ENCODE measurements at places on chromosomes 6 and 20.

DNA sequence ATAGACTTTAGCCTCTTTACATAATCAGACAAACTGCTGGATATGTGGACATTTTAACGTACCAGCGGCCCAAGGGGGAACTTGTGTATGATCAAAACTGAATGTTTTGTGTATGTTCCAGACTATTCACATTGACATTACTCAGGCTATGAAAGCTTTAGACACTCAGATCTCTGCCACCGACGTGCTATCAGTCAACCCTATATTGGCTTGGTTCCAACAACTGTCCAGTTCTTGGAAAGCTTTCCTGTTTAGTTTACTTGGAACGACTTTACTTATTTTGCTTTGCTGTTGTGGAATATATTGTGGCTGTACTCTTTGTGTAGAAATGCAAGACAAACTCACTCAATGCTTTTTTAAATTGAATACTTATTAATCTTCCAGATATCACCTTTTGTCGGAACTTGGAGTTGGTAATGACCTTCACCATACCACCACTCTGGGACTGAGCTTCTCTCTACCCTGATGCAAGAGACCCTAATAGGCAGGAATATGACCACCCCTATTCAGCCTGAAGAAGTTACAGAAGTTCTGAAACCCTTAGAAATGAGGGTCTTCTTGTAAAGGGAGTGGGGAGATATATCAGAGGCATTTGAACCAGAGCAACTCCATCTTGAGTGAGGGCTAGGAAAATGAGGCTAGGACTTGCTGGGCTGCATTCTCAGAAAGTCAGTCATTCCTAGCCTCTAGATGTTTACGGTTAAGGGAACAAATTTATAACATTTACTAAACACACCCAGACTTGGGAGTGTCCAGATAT is 49.0 kb upstream of the PAX1 start:
- DNase-seq: no peak

DNA sequence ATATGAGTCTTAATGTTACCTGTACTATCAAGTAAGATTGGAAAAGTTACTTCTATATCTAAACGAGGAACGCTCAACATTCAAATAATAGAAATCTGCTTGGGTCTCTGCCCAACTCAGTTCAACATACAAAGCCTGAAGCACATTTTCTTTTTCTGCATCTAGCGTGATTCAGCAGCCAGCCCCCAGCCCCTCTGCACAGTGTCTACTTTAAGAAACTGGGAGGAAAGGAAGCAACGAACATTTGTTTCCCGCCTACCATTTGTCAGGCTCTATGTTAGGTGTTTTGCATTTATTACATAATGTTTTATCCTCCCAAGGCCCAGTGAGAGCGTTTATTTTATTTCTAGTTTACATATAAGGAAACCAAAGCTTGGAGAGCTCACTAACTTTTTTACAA is 17.3 kb downstream of the PHACTR1 start:
- DNase-seq: no peak

DNA sequence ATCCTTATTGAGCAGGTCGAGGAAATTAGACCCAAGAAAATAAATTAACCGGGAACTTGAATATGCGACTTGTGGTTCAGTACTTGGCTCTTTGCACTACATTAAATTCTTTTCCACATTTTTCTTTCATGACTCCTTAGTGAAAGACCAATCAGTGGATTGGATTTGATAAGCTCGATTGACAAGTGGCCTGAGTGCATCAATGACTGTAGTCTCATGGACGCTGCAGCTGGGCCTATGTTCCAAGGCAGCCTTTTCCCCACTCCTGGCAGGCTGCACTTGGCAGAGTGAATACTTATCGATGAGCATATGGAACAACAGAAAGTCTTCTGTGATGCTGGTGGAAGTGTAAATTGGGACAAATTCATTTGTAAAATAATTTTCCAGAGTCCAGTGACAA is 210.8 kb upstream of the EXOC2 start:
- DNase-seq: no peak

- DNase-seq: no peak
Measured at GRCh38 chr6:125480571-125480970, 178.8 kb upstream of the HDDC2 start.

DNA sequence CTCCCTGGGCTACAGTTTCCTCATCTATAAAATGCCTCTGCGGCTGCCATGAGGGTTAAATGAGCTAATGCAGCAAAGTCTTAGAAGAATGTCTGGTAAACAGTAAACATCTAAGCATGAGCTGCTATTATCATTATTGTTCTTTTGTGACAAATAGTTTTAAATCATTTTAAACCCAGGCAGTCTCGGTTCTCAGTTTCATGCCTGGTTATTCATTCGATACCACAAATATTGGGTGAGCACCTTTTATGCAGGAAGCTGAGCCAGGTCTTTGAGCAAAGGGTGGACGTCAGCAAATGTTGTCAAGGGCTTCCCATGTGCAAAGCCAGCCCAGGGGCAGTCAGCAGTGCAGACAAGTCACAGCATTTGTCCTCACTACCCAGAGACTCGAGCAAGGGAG is 128.7 kb downstream of the NFATC2 start:
- DNase-seq: no peak

GRCh38 chr6:64266351-64266821 is 630.8 kb downstream of the PHF3 start:
- no peak for DNase-seq

DNA sequence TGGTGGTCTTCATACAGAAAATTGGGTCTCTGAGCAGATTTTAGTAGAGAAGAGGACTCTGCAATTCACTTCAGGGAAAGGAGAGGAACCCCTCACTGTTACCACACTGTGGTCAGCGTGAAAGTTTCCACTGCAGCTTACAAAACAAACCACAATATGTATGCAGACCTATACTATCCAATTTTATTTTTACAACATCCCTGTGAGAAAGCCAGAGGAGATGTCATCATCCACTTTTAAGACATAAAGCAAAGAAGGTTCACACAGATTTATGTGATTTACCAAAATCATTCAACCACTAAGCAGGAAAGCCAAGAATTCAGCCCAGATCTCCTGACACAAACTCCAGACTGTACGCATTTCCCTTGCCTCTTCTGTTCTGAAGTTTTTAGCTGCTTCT is 442.4 kb downstream of the FRK start:
- no peak for DNase-seq

GRCh38 chr6:48628316-48628715 is 517.3 kb upstream of the PTCHD4 start:
- DNase-seq: no peak

GRCh38 chr6:168101590-168102314 is 22.7 kb upstream of the FRMD1 start:
- no peak for DNase-seq

DNA sequence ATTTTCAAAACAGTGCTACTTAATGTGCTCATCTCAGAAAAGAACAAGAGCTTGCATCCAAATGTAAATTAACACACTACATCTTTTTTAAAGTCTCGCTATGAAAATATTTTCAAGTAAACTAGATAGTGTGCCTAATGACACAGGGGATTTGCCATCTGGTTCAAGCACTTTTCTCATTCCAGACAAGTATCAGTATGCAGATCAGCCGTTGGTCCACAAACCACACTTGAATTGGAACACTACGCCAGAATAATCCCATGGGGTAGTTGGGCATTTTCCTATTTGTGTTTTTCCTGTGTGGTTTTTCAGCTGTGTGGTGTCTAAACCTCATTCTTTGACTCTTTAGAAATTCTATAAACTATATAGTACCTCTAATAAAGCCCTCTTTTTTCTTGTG is 256.2 kb downstream of the EPHA7 start:
- DNase-seq: no peak

DNA sequence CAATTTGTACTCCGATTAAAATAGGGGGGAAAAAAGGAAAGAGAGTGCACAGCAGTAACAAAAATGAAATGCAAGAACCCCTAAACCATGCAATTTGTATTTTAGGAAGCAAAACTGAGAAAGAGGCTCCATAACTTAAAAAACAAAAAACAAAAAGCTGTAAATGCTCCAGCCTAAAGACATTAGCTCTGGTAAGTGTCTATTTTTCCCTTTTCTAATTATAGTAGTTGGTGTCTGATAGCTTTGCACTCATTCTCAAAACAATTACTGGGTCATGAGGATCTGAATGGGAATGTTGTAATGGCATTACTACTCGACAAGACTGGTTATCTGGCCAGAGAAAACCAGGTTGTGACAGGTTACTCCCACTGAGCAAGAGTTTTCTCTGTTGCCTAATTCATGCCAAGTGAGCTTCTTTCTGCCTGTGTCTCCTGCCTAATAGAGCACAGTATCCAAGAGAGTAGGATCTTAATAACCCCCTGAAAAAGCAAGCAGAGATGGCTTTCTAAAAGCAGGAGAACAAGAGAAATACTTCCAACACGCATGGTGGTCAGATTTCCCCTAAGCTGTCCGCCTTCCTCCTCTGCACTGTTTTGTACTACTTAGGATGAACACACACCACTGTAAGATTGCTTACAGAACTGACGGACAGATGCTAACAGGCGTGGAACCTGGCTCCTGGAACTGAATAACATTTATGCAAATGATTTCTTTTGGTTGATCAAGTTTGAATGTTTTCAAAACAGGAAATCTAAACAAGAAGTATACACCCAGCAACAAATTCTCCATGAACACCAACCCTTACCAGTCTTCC is 86.4 kb downstream of the FKBP5 start:
- DNase-seq: no peak

DNA sequence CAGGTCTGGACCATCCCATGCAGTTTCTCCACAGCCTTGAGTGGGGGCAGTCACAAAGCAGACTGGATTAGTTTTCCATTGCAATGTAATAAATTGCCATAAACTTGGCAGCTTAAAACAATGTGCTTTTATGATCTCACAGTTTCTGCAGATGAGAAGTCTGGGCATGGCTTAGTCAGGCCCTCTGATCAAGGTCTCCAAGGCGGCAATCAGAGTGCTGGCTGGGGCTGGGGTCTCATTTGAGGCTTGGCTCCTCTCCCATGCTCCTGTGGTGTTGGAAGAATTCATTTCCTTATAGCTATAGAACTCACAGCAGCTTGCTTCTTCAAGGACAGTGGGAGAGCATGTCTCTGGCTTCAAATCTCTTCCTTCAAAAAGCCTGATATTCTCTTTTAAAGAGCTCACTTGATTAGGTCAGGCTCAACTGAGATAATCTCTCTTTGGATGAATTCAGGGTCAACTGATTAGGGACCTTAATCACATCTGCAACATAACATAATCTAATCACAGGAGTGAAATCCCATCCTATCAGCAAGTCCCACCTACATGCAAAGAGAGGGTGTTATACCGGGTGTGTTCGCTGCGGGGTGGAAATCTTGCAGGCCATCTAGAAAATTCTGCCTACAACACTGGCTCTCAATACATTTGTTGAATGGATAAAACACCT is 77.4 kb upstream of the SULF2 start:
- DNase-seq: no peak

- no peak for DNase-seq
Measured at GRCh38 chr20:47027042-47027441, 132.4 kb downstream of the EYA2 start.

DNA sequence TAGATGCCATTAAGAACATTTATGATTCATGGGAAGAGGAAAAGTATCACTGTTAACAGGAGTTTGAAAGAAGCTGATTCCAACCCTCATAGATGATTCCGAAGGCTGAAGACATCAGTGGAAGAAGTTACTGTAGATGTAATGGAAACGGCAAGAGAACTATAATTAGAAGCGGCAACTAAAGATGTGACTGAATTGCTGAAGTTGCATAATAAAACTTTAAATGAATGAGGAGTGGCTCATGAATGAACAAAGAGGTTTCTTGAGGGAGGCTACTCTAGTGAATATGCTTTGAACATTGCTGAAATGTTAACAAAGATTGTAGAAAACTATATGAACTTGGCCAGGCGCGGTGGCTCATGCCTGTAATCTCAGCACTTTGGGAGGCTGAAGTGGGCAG is 84.1 kb downstream of the PHIP start:
- DNase-seq: no peak

GRCh38 chr20:17538517-17539170 is 7.5 kb upstream of the BFSP1 start:
- no peak for DNase-seq

DNA sequence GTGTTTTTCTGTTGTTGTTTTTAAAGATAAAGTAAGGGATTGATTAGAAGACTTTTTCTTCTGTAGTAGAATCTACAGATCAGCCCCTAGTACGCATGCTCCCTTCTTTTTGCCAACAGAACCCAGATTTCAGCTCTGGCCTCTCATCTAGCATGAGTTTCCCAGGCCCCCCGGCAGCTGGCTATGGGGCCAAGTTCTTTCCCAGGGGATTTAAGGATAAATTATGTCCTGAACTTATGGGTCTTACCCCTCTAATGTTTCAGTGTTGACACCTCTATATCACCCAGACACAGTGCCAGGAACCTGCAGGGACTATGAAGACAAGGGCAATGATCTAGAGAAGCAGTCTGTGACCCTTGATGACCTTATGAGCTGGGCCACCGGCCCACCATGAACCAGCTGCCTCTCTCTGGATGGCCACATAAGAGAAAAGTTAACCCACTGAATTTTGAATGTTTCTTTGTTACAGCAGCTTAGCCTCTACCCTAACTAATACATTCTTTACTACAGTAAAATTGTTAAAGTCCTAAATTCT is 150.5 kb downstream of the UNC5CL start:
- no peak for DNase-seq

- DNase-seq: no peak
Measured at GRCh38 chr6:6575143-6575542, 13.4 kb upstream of the LY86 start.

DNA sequence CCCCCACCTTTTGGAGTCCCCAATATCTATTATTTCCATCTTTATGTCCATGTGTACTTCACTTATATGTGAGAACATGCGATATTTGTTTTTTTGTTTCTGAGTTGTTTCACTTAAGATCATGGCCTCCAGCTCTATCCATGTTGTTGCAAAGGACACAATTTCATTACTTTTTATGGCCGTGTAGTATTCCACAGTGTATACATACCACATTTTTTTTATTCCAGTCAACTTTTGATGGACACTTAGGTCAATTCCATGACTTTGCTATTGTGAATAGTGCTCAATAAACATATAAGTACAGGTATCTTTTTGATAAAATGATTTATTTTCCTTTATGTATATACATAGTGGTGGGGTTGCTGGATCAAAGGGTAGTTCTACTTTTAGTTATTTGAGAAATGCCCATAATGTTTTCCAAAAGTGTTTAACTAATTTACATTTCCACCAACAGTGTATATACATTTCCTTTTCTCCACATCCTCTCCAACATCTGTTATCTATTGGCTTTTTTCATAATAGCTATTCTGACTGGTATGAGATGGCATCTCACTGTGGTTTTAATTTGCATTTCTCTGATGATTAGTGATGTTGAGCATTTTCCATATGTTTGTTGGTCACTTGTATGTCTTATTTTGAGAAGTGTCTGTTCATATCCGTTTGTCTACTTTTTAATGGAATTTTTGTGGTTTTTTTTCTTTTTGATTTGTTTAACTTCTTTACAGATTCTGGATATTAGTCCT is 34.0 kb upstream of the COL10A1 start:
- DNase-seq: no peak
